Cardiac ventricle fibroblast (primary cell): ENCODE measurements at places on chromosomes 7 and 10. TPM values are rescaled to one million over a fixed set of nuclear protein-coding genes. Genes with fewer than 3 reads are reported as not detected.

The WIPF3 gene
- not detected in 2 replicates for total RNA-seq

The HTRA1 gene
- total RNA-seq, result 789 and 827 TPM in 2 replicates

The DGKB gene
- not detected in 2 replicates for total RNA-seq

The AQP1 gene
- total RNA-seq, result 3.4 and 3.8 TPM in 2 replicates

The ANKRD30A gene
- total RNA-seq, result not detected in 2 replicates

The ENKUR gene
- total RNA-seq, result 0.10 TPM in 1 of 2 replicates, not detected in the other

The THSD7A gene
- total RNA-seq, result 0.94 and 1.9 TPM in 2 replicates

The CFAP70 gene
- total RNA-seq, result 0.50 and 1.2 TPM in 2 replicates

The IL6 gene
- total RNA-seq, result 3.1 and 5.2 TPM in 2 replicates

The CLDN12 gene
- total RNA-seq, result 10.4 and 12.3 TPM in 2 replicates

The OPALIN gene
- total RNA-seq, result not detected in 2 replicates

The HERC4 gene
- total RNA-seq, result 24.7 and 28.0 TPM in 2 replicates

The NPY4R gene
- not detected in 2 replicates for total RNA-seq

The VSTM2A gene
- total RNA-seq, result not detected in 2 replicates

The DPP6 gene
- 0.06 TPM in 1 of 2 replicates, not detected in the other for total RNA-seq

The NUDT13 gene
- 1.0 and 1.7 TPM in 2 replicates for total RNA-seq

The NUTM2D gene
- total RNA-seq, result 5.3 and 6.0 TPM in 2 replicates

The VSTM4 gene
- total RNA-seq, result 5.1 and 5.3 TPM in 2 replicates

The XRCC2 gene
- total RNA-seq, result 0.20 and 0.37 TPM in 2 replicates

The RET gene
- 0.19 and 0.39 TPM in 2 replicates for total RNA-seq

The HDAC9 gene
- total RNA-seq, result 0.49 and 1.1 TPM in 2 replicates

The SDK1 gene
- 0.44 and 0.62 TPM in 2 replicates for total RNA-seq

The OR9A2 gene
- not detected in 2 replicates for total RNA-seq

The ZNF786 gene
- 4.7 and 5.2 TPM in 2 replicates for total RNA-seq

The EZH2 gene
- total RNA-seq, result 0.68 and 2.0 TPM in 2 replicates

The TACC2 gene
- total RNA-seq, result 6.4 and 9.4 TPM in 2 replicates

The RBM28 gene
- 10.9 and 11.6 TPM in 2 replicates for total RNA-seq

The TMEM176A gene
- 0.31 and 0.54 TPM in 2 replicates for total RNA-seq

The STK32C gene
- total RNA-seq, result 10.4 and 10.5 TPM in 2 replicates

The ASZ1 gene
- total RNA-seq, result not detected in 2 replicates

The DIP2C gene
- total RNA-seq, result 10.2 and 11.3 TPM in 2 replicates

The DNAAF5 gene
- total RNA-seq, result 24.5 and 30.0 TPM in 2 replicates

The CLDN3 gene
- total RNA-seq, result not detected in 2 replicates

The ALKBH4 gene
- 12.0 and 17.9 TPM in 2 replicates for total RNA-seq

The LEP gene
- total RNA-seq, result not detected in 2 replicates

The POLR2J2 gene
- 1.5 and 2.1 TPM in 2 replicates for total RNA-seq

The ZMIZ1 gene
- total RNA-seq, result 42.6 and 44.5 TPM in 2 replicates

The HIPK2 gene
- total RNA-seq, result 69.1 and 72.6 TPM in 2 replicates

The PDLIM1 gene
- total RNA-seq, result 182 and 185 TPM in 2 replicates

The SMC3 gene
- 19.3 and 21.2 TPM in 2 replicates for total RNA-seq

The UFSP1 gene
- total RNA-seq, result 2.5 and 7.7 TPM in 2 replicates

The DNAH11 gene
- not detected in 2 replicates for total RNA-seq

The CRYGN gene
- total RNA-seq, result 0.10 TPM in 1 of 2 replicates, not detected in the other
